HFFc6 (cell line): ENCODE measurements at places on chromosomes 4 and X. TPM values are rescaled to one million over a fixed set of nuclear protein-coding genes. Genes with fewer than 3 reads are reported as not detected.

Gene MAGEB17
- not detected in 3 replicates for total RNA-seq

Gene DSPP
- not detected in 2 replicates for total RNA-seq

Gene BDH2
- 37.5 to 39.4 TPM (median 37.8 TPM) in 3 replicates for total RNA-seq

Gene UGT2B11
- not detected in 3 replicates for total RNA-seq

- peaks cover 9% of the 10 kb centered on the region; the same call in 1 of the 2 replicates for H3K36me3 ChIP-seq
- peaks cover 1% of the 10 kb centered on the region; the same call in 1 of the 2 replicates for H3K27me3 ChIP-seq
These were observed 128.6 kb downstream of the SHROOM3 start for GRCh38 chr4:76563454-76564122.

DNA sequence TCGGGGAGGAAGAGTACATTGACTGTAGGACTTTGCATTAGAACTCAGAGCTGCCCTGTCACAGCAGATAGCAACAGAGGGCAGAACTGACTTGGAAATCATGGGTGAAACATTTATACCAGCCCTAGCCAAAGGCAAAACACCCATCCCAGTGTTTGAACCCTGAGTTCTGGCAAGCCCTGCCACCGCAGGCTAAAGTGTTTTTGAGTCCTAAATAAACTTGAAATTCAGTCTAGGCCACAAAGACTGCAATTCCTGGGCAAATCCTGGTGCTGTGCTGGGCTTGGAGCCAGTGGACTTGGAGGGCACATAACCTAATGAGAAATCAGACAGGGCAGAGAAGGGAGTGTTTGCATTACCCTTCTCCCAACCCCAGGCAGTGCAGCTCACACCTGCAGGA lies 1015.7 kb downstream of the FSTL5 start:
- H3K4me1 ChIP-seq = no peaks in the 10 kb centered on the region
- H3K4me3 ChIP-seq = no peak overlapping the region
- H3K27ac ChIP-seq = no peak overlapping the region
- no peak for DNase-seq
- no peaks in the 10 kb centered on the region for H3K27me3 ChIP-seq

GRCh38 chr4:156676116-156676851 lies 295.3 kb downstream of the PDGFC start:
- DNase-seq = no peak
- no peak overlapping the region for H3K4me3 ChIP-seq
- peaks cover 32% of the 10 kb centered on the region for H3K4me1 ChIP-seq
- no peak overlapping the region for H3K27ac ChIP-seq
- H3K36me3 ChIP-seq = 0 out of 2 replicates have a peak, but pooled peaks cover 6% of the 10 kb centered on the region

DNA sequence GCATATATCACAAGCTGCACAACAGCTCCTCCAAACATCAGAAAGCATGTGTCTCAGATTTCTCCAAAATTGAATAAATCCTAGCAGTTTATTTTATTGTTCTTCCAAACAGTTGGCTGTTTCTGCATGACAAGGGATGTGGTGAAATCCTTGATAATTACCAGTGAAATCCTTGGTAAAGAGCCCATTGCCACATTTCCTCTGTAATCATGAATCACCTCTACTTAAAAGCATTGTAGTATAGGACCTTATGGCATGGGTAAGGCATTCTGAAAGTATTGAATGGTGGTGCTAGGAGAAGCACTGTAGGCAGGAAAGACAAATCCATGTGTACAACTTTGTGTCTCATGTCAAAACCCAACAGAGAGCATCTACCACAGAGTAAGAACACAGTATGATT lies 135.8 kb upstream of the NDST3 start:
- no peak for DNase-seq
- no peaks in the 10 kb centered on the region for H3K4me1 ChIP-seq
- no peak overlapping the region for H3K4me3 ChIP-seq
- no peaks in the 10 kb centered on the region for H3K36me3 ChIP-seq
- H3K27ac ChIP-seq = no peak overlapping the region
- H3K27me3 ChIP-seq = no peaks in the 10 kb centered on the region

- DNase-seq = peak; percentile 10
- no peak overlapping the region for H3K27ac ChIP-seq
- no peaks in the 10 kb centered on the region; the same call in 1 of the 2 replicates for H3K27me3 ChIP-seq
These were observed 109.0 kb upstream of the AADAT start for GRCh38 chr4:170198747-170199146.

- H3K27me3 ChIP-seq = no peaks in the 10 kb centered on the region
- H3K27ac ChIP-seq = no peak overlapping the region
- no peak overlapping the region for H3K4me3 ChIP-seq
- DNase-seq = no peak
These were observed 246.8 kb downstream of the TRAM1L1 start for GRCh38 chr4:116838609-116839008.

DNA sequence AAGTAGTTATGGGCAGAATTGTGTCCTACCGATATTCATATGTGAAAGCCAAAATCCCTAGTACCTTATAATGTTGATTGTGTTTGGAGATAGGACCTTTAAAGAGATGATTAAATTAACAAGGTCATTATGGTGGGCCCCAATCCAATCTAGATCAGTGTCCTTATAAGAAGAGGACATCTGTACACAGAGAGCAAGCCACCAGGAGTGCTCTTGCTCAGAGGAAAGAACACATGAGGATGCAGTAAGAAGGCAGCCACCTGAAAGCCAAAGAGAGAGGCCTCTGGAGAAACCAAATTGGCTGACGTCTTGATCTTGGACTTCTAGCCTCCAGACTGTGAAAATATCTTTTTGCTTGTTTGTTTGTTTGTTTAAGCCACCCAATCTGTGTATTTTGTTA lies 1290.8 kb upstream of the PABPC4L start:
- H3K4me1 ChIP-seq = peaks cover 7% of the 10 kb centered on the region; the same call in 1 of the 2 replicates
- H3K27ac ChIP-seq = no peak overlapping the region
- H3K4me3 ChIP-seq = no peak overlapping the region; the same call in 1 of the 2 replicates
- no peak for DNase-seq
- H3K36me3 ChIP-seq = no peaks in the 10 kb centered on the region
- no peaks in the 10 kb centered on the region for H3K27me3 ChIP-seq

DNA sequence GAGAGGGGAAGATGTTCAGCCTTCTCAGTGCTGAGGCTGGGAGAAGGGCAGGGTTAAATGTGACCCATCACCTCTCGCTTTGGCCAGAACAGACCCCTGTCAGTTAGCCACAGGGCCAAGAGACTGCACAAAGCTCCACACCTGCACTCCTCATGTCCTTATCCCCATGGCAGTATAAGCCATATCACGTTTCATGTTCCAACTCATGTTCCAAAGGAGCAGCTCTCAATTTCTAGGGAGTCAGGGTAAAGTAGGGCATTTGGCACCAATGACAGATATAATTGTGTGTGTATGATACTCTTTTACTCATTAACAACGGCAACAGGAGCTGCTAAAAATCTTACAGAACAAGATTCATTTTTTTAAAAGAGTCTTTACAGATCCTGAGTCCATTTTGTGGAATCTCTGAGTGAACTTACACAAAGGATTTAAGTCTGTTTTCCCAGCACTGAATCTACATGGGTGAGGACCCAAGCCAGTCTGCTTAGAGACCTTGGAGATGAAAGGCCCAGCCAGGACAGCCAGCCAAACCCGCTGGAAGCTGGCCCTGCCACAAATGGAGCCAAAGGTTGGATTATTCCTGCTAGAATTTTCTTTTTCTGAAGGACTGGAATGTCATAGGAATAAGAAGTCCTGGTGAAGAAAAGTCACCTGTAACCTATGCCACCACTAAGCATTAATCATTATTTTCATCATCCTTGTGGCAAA lies 129.1 kb upstream of the SMAD1 start:
- no peaks in the 10 kb centered on the region; the same call in 1 of the 2 replicates for H3K4me1 ChIP-seq
- H3K4me3 ChIP-seq = no peak overlapping the region
- no peak for DNase-seq
- H3K27ac ChIP-seq = no peak overlapping the region

- DNase-seq = no peak
- H3K4me3 ChIP-seq = no peak overlapping the region
- peaks cover 8% of the 10 kb centered on the region; the same call in 1 of the 2 replicates for H3K4me1 ChIP-seq
- H3K27me3 ChIP-seq = peaks cover 4% of the 10 kb centered on the region; the same call in 1 of the 2 replicates
- H3K36me3 ChIP-seq = no peaks in the 10 kb centered on the region
These were observed 39.1 kb upstream of the MBTPS2 start for GRCh38 chrX:21800344-21800770.

DNA sequence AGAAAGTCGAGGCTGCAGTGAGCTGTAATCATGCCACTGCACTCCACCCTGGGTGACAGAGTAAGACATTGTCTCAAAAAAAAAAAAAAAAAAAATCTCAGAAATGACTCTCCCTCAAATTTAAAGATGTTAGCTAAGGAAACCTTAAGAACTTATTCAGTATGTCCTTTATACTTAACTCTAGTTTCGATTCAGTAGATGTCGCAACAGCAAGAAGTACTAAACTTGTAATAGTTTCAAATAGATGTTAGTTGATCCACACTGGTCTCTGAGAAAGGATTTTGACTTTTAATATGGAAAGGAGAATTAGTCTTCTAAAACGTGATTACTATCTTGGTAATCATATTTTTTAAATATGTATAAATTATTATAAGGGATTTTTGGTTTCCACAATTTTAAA lies 29.6 kb downstream of the NKX3-2 start:
- no peaks in the 10 kb centered on the region for H3K36me3 ChIP-seq
- H3K27me3 ChIP-seq = peaks cover 6% of the 10 kb centered on the region; the same call in 1 of the 2 replicates
- H3K4me3 ChIP-seq = no peak overlapping the region

DNA sequence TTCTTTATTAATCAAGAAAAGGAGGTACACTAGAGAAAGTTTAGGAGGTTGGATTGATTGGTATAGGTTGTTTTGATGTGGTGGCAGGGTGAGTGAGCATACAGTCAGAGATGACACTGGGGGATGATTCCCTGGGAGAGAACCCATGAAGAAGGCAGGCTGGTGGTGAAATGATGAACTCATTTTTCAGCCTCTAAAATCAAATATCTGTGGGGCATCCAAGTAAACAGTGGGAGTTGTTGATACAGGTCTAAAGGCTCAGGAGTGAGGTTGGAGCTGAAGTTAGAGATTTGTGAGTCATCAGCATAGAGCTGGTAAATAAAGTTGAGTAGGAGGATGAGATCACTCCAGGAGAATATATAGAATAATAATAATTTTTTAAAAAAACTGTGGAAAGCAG lies 10.0 kb upstream of the AP1S2 start:
- no peak overlapping the region for H3K27ac ChIP-seq
- H3K4me1 ChIP-seq = no peaks in the 10 kb centered on the region
- no peaks in the 10 kb centered on the region; the same call in none of the 2 replicates for H3K27me3 ChIP-seq
- H3K4me3 ChIP-seq = no peak overlapping the region
- DNase-seq = peak; percentile 1

- peaks cover 15% of the 10 kb centered on the region; the same call in 1 of the 2 replicates for H3K4me1 ChIP-seq
- DNase-seq = no peak
- H3K4me3 ChIP-seq = no peak overlapping the region
- peaks cover 4% of the 10 kb centered on the region for H3K36me3 ChIP-seq
These were observed 9.4 kb downstream of the UVSSA start for GRCh38 chr4:1356181-1356998.

- H3K4me1 ChIP-seq = peaks cover 53% of the 10 kb centered on the region
- peaks cover 3% of the 10 kb centered on the region for H3K27me3 ChIP-seq
- no peaks in the 10 kb centered on the region for H3K36me3 ChIP-seq
- peak; percentile 24 for DNase-seq
- peak overlapping the region; percentile 75 for H3K27ac ChIP-seq
- peak overlapping the region; percentile 82 for H3K4me3 ChIP-seq
These were observed 78.7 kb downstream of the RBM47 start for GRCh38 chr4:40550948-40551462.

GRCh38 chrX:46617906-46618305 lies 44.3 kb downstream of the CHST7 start:
- H3K4me1 ChIP-seq = no peaks in the 10 kb centered on the region
- no peak overlapping the region for H3K27ac ChIP-seq
- no peak for DNase-seq
- no peak overlapping the region for H3K4me3 ChIP-seq

DNA sequence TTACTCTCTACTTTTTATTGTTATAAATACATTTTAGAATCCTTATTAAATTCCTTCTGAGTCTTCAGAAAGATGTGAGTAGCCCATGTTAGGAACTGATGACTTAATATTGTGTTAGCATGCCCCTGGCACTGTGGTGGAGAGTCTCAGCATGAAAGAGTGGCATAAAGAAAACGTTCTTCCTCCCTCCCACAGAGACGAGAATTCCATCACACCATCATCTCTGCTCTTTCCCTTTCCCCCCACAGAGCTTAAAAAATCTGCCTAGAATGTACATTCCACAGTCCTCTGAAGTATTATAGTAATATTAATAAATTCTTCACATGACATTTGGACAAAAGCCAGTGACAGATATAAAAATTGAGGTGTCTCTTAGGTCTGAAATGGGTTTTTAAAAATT lies 117.8 kb upstream of the DKK2 start:
- no peak for DNase-seq
- no peak overlapping the region for H3K27ac ChIP-seq

DNA sequence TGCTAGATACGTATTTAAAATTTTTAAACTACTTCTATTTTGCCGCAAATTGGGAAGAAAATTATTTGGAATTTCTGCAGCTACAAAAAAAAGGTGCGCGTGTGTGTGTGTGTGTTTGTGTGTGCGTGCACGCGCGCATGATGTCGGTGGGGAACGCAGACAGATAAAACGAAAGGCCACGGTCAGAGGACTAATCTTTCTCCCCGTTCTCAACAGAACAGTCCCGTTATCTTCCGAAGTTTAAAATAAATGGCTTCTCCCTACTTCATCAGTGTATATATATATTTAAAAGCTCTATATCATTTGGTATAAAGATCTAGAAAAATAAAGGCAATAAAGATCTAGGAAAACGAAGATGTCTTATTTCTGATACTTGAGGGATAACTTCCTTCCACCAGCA lies 1.5 kb downstream of the MGARP start:
- H3K27ac ChIP-seq = no peak overlapping the region
- H3K4me1 ChIP-seq = peaks cover 49% of the 10 kb centered on the region
- H3K27me3 ChIP-seq = no peaks in the 10 kb centered on the region

DNA sequence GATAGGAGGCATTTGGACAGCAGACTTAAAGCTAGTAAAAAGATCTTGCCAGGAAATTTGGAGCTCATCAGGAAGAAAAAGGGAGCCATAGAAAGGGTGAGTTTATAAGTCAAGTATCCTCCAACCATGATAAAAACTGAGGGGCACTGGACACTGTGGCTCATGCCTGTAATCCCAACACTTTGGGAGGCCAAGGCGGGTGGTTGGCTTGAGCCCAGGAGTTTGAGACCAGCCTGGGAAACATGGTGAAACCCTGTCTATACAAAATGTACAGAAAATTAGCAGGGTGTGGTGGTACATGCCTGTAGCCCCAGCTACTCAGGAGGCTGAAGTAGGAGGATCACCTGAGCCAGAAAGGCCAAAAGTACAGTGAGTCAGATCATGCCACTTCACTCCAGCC lies 48.7 kb downstream of the ANTXR2 start:
- peaks cover 26% of the 10 kb centered on the region for H3K36me3 ChIP-seq
- H3K27me3 ChIP-seq = no peaks in the 10 kb centered on the region
- peak overlapping the region; percentile 55 for H3K27ac ChIP-seq
- peaks cover 38% of the 10 kb centered on the region for H3K4me1 ChIP-seq
- H3K4me3 ChIP-seq = no peak overlapping the region
